HS-5 (cell line): ENCODE measurements at places on chromosomes 4 and X.

- no peak for DNase-seq
Measured at GRCh38 chr4:71635139-71635748, 148.6 kb downstream of the GC start.

DNA sequence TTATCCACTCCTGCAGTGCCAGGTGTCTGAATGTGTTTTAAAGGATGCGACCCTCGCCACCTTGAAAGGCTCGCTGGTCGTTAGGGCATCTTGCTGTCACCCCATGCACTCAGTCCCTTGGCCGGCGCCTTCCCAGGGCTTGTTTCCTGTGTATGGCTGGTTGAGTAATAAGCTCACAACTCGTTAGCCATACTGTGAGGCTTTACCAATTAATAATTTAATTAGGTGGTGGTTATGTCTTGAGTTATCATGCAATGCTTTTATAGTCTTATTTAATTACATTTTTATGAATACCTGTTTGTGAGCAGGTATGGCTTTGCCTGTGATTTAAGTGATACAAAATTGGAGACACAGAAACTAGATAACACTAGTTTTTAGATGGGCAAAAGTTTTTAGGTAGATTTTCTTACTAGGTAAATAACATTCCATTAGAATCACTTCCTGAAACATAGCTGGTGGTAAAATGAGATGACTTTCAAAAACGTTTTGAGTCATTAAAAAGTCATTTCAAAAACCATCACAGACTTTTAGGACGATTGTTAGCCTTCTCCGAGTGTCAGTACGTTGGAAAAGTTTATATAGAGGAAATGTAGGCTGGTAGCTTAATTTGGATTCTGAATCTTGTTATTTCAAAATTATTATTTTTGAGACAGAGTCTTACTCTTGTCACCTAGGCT, 18.2 kb downstream of the PTTG2 start:
- no peak for DNase-seq

- DNase-seq: no peak
Measured at GRCh38 chrX:148536961-148537360, 36.5 kb downstream of the AFF2 start.

GRCh38 chr4:88045021-88045420, 37.6 kb downstream of the PKD2 start:
- no peak for DNase-seq

- DNase-seq: no peak
Measured at GRCh38 chr4:1122505-1122904, 9.1 kb upstream of the RNF212 start.

- DNase-seq: peak; percentile 49
Measured at GRCh38 chr4:158094413-158095134, 78.3 kb downstream of the GASK1B start.

- no peak for DNase-seq
Measured at GRCh38 chr4:186792728-186793366, 69.2 kb upstream of the FAT1 start.

DNA sequence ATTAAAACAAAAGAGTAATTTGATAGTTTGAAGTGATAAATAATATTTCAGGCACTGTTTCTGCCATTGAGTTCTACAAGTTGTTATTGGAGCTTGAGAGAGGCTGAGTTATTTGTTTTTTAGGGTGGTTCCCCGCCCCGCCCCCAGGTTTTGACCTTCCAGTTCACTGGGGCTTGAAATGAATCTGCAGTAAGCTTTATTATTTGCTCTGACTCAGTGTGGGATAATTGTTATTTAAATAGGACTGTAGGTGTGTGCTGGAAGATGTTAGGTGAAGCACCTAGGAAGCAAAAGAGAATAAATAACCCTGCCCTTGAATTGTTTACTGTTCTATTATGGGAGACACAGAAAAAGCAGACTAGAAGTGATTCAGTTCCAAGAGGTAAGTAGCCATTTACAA, 81.2 kb upstream of the KCNIP4 start:
- no peak for DNase-seq
